ENCODE measurements at places on chromosomes 2 and 18.

GRCh38 chr2:185522472-185522871 is 216.1 kb upstream of the FSIP2 start:
- DNase-seq = no peak

GRCh38 chr2:16671760-16672159 is 6.1 kb upstream of the CYRIA start:
- no peak for DNase-seq

GRCh38 chr2:17107151-17107550 is 411.1 kb downstream of the RAD51AP2 start:
- no peak for DNase-seq

DNA sequence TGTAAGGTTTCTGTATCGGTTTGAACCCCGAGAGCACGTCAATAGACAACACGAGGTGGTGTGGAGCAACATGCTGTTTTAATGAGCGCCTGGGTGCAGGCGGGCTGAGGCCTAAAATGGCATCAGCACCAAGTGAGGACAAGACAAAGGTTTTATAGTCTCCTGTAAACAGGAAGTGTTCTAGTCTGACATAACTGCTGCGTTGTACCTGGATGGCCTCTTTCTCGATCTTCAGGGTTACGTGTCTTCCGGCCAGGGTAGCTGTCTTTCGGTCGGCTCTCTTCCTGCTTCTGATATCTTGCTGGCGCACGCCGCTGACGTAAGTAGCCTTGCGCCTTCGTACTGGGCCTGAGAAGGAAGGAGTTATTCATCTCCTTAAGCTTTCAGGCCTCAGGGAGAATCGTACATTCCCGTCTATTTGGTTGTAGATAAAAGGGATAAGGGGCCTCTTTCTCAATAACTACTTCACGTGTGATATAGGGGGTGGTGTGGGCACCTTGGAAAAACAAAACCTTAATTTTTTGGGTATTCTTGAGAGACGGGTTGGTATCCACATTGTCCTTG is 53.5 kb downstream of the KYNU start:
- DNase-seq = no peak

DNA sequence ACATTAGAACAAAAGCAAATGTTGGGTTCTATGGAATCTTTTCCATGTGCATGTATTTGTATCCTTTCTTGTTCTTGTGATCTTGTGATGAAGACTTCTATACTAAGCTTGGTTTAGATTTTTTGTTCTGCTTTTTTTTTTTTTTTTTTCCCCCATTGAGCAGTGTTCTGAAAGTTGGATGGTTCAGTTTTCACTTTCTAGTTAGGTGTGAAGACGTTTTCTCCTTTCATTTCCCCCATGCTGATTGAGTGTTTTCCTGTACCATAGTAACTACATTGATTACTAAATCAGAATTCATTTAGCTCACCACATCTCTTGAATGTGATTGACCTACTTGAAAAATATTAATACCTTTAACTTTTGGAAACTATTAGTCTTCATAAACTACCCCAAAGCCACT is 34.1 kb downstream of the NOP58 start:
- DNase-seq = no peak

DNA sequence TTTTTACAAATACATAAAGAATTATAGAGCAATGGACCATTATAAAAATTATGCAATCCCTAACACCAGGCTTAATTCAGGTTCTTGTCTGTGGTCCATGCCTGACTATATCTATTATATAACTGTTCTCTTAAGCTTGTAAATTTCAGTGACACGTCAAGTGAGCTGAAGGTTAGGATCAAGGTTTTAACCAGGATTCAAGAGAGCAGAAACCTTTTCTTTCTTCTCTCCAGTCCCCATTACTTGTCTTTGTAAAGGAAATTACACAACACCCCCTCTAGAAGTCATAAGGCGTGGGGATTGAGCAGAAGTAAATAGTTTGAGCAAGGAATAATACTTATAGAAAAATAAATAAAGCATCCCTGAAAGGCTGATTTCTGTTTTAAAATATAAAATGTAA is 122.0 kb downstream of the ZNF521 start:
- DNase-seq = no peak

DNA sequence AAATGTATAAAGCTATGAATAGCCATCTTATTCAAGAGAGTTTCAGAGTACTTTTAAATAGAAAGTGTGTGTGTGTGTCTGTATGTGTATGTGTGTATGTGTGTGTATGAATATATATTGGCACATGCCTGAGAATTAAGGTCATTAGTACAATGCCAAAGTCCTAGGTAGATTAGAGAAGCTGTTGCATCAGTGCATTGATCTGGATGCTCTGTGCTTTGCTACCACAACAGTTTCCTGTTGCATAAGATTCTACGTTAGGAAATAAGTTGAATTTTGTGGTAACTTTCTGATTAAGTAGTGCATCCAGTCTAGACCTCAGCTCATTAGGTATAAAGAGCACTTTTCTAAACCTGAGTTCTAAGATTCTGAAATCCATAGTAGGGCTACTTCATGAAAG is 1102.8 kb upstream of the KLHL29 start:
- DNase-seq = no peak

- DNase-seq = no peak
These were observed 372.4 kb downstream of the CMPK2 start for GRCh38 chr2:6493266-6493665.

DNA sequence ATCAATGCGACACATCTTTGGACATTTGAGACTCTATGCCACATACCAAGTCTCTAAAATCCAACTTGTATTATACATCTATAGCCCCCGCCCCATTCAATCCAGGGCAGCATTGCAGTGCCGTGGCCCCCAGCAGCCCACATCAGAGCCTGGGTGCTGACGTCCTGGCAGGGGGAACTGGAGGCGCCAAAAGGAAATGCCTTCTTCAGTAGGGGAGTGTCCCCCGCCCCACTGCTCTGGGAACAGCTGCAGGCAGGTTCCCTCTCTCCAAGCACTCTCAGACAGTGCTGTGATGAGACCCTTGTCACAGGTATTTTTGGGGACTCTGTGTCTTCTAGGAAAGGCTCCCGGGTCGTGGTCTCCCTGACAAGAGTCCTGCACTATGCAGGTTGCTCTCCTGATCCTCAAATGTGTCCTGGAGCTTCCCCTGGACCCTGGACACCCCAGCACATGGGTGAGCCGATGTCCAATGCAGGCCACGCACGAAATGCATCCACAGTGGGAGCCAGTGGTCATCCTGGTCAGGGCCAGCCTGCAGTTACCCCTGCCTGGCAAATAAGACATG is 188.7 kb downstream of the RTP5 start:
- DNase-seq = no peak

DNA sequence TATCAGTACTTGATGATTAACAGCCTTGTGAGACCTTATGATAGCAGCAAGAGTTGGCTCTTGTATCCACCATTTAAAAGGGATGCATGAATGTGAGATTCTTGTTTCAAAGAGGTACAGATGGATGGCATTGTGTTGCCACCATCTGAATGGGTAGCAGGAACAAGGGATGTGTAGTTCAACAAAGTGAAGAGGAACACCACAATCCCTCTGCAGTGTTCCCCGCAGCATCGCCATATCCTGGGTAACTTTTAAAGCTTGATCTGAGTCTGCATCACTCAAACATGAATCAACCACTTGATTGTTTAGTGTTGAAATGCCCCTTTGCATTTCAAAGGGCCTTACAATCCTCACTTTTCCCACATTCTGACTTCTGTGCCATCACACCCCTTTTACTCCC is 106.7 kb downstream of the SS18 start:
- DNase-seq = no peak

DNA sequence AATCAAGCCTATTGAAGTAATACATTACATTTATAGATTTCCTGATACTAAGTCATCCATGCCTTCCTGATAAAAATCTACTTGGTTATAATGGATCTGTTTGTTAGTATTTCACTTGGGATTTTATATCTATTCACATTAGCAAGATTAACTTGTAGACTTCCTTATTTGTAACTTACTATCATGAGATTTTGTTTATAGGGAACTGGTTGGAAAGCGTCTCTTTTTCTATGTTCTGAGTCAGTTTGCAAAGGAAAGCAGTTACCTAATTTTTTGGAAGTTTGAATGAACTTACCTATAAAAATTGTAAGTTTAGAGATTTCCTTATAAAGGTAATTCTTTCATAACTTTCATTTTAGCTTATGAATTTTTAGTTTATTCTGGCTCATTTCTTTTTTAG is 141.4 kb downstream of the SMAD7 start:
- DNase-seq = no peak

DNA sequence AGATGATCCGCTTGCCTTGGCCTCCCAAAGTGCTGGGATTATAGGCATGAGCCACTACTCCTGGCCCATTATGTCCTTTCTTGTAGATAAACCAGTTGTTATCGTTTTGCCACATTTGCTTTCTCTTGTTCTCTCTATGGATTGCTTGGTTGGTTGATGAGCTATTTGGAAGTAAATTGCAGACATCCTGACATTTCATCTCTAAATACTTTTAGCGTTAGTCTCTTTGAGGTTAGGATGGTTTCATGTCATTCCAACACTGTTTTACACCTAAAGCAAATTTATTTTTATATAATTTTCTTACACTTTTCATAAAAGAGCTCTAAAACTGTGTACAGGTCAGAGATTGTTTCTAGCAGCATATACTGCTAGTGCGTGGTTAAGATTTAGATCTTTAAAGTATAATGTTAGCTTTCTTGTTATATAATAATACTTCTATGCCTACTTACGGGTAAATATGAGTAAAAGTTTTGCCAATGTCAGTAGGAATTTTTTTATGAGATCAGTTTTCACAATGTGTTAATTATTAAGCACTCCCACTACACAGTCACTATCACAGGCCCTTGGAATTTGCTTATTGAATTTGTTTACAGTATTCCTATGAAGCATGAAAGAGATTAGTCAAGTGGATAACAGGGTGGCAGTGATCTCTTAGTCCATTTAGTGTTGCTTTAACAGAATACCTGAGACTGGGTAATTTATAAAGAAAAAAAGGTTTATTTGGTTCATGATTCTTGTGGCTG is 10.3 kb downstream of the POLI start:
- no peak for DNase-seq

DNA sequence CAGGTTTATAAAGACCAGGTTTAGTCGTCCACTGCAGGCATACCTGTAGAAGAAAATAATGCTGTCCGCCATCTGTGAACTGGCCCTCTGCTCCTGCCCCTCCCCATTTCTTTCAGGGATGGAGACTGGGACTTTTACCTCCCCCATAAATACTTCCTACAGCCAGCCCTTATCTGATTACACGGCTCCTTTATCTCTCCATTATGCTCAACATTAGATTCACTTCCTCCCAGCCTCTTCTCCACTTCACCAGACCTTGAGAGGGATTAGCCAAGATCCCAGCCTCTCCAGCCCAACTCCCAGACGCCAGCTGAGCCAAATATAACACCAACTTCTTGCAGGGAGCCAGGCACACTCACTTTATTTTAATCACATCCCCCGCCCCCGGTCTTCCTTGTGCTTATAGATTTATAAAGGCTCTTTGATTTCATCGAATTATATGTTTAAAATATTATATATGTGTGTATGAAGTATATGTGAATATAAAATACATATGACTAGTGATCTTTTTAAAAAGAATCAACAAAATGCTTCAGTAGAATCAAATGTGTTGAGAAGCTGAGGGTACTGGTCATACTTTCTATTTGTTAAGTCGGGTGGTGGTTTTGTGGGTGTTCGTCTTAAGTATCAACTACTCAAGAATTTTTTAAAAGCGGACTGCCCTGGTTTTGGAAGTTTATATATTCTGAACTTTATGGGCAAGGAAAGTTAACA is 81.0 kb downstream of the SPRED2 start:
- DNase-seq = no peak

- DNase-seq = no peak
These were observed 106.7 kb downstream of the DTNB start for GRCh38 chr2:25566694-25567093.

DNA sequence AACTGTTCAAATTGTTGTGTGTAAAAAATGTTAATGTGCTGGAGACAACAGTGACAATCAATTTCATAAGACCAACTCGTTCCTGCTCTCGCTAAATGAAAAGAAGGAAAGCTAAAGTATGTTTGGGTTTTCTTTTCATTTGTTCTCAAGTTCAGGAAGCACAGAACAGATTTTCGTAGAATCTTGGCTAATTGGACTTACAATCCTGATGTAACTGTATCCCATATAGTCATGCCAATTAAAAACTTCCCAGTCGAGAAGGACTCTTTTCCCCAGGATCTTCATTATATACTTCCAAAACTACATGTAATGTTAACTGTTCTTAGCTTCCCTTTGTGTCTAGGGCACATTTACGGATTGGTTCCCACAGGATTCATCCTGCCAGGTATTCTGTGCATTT is 135.4 kb upstream of the ITGB6 start:
- no peak for DNase-seq

DNA sequence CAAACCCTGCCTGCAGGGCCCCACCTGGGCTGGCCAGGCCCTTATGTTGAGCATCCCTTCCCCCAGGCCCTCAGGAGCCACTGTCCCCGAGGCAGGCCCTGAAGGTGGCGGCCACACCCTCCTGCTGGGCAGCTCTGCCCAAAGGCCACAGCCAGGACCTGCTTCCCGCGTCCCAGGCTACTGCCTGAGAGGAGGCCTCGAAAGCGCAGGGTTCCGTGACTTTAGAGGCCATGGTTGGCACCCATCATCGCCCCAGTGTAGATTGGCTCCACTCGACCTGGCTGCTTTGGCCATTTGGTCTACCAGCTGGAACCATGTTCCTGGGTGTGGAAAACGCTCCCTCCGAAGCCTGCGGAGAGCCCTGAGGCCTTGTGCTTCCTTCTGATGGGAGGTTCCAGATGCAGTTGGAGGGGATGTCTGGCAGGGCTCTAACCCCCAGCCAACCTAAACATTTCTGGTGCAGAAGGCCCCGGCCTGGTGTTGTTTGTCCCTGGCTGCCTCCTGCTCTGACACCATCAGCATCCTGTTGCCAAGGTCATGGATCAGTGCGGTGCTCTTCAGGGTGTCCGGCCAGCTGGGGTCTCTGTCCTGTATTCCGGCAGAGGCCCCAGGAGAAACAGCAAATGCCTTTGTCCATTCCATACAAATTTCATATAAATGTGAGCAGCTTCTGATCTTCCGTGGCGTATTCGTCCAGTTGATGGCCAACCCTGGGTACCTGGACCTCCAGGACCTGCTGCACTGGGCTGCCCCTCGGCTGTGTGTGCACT is 14.7 kb downstream of the CAPN10 start:
- no peak for DNase-seq

GRCh38 chr2:27888790-27889189 is 1.4 kb downstream of the RBKS start:
- no peak for DNase-seq

- peak; percentile 36 for DNase-seq
These were observed 111.4 kb downstream of the FTCDNL1 start for GRCh38 chr2:199739413-199740110.
